ENCODE measurements at places on chromosomes 13 and 19.

GRCh38 chr13:30647420-30647819, 29.7 kb downstream of the USPL1 start:
- no peak for DNase-seq

DNA sequence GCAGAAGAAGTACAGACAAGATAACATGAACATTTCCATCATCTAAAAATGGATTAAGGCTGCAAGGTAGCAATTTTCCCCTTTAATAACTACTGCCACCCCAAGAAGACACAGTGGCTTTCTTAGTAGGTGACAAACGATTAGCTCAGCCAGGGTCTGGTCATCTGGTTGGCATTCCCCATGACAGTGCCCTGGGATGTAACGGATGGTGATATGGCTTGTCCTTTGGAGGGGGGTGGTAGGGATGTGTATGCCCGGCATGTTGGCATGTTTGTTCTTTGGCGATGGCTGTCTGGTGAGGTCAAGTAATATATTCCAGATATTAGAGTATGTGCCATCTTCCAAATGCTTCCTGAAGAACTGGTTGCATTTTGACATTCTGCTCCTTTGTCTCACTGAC, 135.6 kb upstream of the ZNF536 start:
- no peak for DNase-seq

DNA sequence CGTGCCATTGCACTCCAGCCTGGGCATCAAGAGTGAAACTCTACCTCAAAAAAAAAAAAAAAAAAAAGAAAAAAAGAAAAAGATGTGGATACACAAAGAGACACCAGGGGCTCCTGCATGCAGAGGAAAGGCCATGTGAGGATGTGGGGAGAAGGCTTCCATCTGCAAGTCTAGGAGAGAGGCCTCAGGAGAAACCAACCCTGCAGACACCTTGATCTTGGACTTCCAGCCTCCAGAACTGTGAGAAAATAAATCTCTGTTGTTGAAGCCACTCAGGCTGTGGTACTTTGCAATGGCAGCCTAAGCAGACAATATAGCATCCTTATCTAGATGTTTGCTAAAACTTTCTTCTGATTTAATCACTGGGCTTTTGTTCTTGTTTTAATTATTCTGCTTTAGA, 50.3 kb downstream of the POLR1D start:
- DNase-seq, result no peak

DNA sequence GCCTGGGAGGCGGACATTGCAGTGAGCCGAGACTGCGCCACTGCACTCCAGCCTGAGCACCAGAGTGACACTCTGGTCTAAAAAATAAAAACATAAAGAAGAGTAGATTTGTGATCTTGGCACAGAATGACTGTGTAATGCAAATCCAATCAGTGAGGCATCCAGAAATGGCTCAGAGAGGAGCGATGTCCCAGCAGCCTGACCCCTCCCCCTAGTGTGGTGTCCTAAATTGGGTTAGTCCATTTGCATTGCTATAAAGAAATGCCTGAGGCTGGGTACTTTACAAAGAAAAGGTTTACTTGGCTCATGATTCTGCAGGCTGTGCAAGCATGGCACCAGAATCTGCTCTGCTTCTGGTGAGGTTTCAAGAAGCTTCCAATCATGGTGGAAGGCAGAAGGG, 59.1 kb upstream of the ZNF30 start:
- DNase-seq, result no peak

DNA sequence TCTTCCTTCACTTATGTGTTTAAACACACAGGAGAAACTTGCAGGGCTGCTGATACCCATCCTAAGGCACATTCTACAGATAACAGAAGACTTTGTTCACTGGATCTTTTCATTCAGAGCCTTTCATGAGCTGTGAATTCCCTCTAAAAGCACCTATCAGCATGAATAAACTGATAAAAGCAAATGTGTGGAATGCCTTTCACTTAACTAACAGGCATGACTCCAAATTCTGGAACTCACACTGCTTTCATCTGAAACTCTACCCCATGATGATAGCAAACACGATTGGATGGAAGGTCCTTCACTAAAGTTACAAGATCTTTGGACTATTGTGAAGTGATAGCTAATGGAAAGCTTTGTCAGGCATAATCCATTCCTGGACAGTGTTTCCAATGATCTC, 457.3 kb downstream of the EFNB2 start:
- no peak for DNase-seq

- DNase-seq, result no peak
Measured at GRCh38 chr19:35911173-35911572, 3.1 kb upstream of the TYROBP start.

- DNase-seq, result peak; percentile 82
Measured at GRCh38 chr13:45807520-45808099, 43.9 kb downstream of the SIAH3 start.

DNA sequence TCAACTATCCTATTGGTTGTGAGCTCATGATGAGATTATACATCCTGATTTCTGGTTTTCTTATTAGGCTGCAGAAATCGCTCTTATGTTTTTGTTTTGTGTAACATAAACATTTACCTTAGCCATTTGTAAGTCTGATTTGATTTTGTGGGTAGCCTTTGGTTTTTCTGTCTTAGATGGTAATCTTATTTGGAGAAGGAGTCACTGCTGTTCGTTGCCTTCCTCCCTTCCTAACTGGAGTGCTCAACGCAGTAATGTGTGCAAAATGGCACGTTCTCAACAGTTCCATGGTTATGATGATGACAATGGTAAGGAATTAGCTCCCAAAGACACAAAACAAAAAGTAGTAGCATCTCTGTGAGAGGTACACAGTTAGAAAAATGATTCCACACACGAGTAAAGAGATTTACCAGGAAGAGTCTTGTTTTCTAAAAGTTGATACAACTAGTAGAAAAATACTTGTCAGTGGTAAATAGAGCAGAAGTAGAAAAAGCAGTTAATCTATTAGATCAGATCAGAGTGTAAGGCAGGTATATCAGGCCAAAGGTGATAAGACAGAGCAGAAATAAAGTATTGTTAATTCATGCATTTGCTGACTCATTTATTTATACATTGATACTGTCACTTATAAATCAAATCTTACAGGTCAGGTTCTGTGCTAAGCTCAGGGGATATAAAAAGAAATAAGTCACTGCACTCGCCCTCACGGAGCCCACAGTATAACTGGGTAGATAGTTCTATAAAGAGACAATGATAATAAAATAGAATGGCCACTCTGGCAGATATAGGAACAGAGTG, 270.0 kb downstream of the NALCN start:
- DNase-seq, result no peak

- DNase-seq, result no peak
Measured at GRCh38 chr13:72293206-72293605, 426.2 kb upstream of the DACH1 start.

DNA sequence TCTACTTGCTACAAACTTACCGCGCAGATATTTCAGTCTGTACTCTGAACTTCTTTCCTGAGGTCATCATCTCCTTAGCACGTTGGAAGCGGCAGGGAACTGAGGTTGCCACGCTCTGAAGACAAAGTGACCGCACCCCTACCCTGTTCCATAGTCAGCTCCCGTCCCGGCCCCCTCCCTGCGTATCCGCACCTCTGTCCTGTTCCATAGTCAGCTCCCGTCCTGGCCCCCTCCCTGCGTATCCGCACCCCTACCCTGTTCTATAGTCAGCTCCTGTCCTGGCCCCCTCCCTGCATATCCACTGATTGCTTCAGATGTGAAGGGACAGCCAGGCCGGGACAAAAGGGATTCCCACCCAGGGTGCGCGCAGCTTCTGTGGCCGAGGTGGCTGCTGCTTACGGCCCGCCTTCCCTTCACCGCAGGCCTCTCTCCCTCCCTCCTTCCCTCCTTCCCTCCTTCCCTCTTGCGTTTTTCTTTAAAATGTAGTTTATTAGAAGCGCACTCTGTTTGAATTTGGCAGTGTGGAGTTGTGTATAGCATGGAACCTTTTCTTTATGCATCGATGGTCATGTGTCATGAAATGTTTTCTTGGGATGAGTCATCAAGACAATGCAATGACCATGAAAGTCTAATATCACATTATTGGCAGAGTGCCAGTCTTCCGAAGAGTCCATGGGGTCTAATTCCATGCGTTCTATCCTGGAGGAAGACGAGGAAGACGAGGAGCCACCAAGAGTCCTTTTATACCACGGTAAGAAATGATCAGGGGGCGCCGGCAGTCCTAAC, 21.9 kb upstream of the NDUFS7 start:
- DNase-seq, result peak; percentile 35

- DNase-seq, result peak; percentile 74
Measured at GRCh38 chr19:46863818-46864629, 3.2 kb downstream of the ARHGAP35 start.

DNA sequence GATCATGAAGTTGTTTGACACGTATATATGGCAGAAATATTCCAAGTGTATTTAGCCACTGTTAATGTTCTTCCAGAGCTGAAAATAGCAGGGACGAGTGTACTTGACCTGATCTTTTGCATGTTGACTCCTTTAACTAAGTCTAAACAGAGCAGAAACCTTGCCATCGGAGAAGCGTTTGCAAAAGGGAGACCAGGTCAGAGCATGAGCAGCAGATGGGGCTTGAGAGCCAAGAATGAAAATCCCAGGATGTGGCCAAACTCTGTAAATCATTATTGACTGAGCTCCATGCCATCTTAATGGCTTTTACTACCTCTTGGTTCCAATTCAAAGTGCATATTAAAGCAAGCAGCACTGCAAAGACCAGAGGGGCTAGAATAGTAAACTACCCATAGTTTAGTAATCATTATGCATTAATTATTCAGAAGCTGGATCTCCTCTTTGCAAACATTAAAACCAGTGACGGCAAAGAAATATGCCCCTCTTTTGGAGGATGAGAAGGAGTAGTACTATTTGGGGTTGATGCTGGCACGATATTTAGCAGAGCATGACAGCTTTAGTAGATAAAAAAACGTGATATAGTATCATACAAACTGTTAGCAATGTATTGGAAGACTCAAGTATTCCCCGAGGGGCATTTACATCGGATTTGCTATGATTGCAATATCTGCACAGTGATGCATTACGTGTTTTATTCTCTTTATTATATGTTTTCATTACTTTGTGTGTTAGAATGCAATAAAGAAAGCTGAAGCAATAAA, 55.7 kb downstream of the FAM216B start:
- DNase-seq, result peak; percentile 26

- no peak for DNase-seq
Measured at GRCh38 chr13:114070098-114070799, 62.2 kb downstream of the RASA3 start.

- peak; percentile 59 for DNase-seq
Measured at GRCh38 chr19:1064661-1065605, 2.0 kb upstream of the ARHGAP45 start.

GRCh38 chr13:32940601-32941000, 75.6 kb upstream of the KL start:
- no peak for DNase-seq

GRCh38 chr19:6828698-6829633, 56.5 kb downstream of the VAV1 start:
- DNase-seq, result peak; percentile 63

- no peak for DNase-seq
Measured at GRCh38 chr13:46717856-46718255, 79.1 kb downstream of the ESD start.

GRCh38 chr13:104553186-104553585, 1487.0 kb upstream of the SLC10A2 start:
- no peak for DNase-seq

DNA sequence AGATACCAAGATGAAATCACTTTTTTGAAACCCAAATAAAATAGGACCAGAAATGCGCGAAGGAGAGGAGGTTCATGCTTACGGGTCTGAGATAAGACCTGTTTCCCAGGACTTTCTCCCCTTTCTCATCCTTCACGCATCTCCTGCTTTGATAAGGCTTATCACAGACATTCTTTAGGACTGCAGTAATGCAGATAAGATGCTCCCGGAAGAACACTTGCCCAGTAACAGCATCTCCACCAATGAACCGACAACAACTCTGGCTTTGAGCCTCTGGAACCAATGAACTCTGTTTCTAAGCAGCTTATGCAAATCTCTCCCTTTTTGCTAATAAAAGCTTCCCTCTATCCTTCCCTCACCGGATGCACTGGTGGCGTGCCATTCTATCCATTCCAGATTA, 783.4 kb upstream of the ARGLU1 start:
- no peak for DNase-seq

DNA sequence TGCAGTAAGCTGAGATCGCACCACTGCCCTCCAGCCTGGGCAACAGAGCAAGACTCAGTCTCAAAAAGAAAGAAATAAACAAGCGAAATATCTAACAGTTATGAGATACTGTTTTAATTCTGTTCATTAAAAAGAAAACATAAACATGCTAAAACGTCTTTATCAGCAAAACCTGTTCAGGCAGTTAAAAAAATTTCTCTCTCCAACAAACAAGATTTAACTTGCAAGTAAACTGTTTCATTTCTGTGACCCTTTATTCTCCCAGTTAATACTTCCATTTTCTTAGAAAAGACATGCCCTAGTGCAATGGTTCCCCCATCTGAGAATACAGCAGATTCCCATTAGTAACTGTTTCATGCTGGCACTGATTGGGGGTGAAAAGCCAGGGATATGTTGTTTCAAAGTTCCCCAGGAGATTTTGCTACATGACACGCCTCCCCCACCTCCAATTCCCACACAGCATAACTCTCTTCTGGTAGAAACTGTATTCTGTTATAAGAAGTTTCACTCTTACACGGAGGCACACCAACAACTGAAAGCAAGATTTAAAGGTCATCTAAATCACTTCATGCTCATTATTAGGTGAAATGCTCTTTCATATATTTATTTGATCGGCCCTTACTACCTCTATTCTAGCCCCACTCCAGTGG, 24.4 kb downstream of the ELF1 start:
- DNase-seq, result no peak

- peak; percentile 74 for DNase-seq
Measured at GRCh38 chr19:54369082-54369687, 4.5 kb upstream of the LAIR1 start.

DNA sequence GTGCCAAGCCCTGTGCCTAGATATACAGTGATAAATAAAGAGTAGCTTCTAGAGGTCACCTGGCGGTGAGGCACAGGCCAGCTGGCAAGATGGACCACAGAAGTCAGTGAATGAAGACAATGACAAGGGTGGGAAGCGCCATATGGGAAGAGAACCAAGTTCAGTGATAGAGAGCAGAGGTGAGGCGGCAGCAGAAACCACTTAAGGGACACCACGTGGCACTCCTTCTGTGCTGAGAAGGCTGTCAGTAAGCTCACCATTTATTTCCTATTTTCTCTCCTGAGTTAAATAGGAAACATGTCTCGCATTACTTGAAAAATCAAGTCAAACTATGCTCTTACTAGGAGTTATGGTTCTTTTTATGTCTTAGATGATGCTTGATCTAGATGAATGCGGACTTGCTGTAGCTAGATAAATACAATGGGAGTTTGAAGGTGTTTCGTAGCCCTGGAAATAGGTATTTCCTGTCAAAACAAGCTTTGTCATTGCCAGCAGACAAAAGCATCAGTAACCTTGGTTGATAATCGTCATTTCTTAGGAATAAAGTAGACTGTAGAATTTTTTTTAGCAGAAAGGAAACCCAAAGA, 17.8 kb downstream of the ALOX5AP start:
- DNase-seq, result no peak

DNA sequence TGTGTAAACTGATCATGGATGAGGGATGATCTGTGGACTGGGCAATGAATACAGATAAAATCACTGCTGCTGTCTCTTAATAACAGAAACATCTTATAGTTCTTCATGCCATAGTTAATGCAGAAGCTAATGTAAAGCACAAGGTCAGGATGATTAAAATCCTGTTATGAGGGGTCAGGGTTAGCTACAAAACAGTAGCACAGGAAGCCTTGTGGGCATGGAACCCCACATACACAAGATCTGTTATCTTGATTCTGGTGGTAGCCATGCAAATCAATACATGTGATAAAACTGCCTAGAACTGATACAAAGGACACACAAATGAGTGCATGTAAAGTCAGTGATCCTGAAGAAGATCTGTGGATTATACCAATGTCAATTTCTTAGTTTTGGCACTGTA, 96.4 kb downstream of the KLF12 start:
- DNase-seq, result no peak
